ENCODE measurements at places on chromosomes 6 and 20.

GRCh38 chr6:3165631-3166534 is 8.5 kb upstream of the TUBB2A start:
- DNase-seq, result no peak

DNA sequence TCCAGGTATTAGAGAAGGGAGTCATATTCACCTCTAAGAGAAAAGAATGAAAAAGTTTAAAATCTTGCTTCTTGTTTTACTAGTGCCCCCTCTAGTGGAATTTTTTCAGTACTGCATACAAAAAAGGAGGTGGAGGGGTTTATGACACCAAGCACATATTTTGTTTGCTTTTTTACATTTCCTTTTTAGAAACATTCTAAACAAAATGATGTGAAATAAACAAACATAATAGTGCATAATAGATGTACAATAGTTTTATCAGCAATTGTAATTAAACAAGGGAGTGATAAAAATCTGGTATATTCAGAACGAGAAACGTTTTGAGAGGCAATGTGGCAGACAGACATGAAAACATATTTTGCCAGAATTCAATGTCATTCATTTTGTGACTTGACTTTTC is 111.0 kb upstream of the TFAP2D start:
- peak; percentile 36 for DNase-seq

DNA sequence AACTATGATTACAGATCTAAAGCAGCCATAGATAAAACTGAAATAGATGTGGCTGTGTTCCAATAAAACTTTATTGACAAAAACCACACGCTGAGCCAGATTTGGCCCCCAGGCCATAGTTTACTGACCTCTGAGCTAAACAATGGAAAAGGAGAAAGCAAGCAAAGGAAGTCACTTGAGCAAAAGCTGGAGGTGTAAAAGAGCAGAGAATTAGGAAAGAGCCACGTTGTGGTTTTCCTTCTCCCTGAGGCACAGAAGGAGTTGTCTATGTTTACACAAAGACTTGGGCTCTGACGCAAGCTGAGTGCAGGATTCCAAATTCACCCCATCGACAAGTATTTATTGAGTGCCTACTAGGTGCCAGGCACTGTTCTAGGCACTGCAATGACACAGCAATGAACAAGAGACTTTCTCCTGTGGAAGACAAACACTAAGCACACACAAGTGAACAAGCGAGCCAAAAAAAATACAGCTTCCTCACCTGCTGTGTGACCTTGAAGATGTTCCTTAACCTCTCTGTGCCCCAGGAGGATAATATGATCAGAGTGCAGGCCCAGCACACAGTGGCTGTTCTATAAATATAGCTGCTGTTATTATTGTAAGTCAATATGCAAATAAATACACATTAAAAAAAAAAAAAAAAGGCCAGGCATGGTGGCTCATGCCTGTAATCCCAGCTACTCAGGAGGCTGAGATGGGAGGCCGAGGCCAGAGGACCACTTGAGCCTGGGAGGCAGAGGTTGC is 75.4 kb upstream of the PTPN1 start:
- DNase-seq, result no peak

GRCh38 chr6:101110814-101111213 is 229.7 kb upstream of the ASCC3 start:
- DNase-seq, result no peak

DNA sequence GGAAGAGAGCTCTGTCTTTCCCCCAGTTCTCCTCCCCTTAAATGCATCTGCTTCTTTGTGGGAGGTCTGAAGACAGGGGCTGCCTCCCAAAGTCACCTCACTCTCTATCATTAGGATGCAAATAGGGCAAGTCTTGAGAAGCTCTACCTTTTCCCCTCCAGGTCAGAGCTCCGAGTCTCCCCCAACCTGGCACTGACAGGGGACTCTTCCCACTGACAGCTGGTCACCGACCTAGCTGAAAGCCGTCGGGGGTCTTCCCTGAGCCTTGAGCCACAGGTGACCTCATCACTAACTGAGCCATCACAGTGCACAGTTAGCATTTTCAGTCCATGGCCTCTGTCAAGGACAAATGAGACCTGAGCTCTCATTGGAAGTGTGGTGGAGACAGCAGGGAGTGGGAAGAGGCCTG is 386.7 kb downstream of the HACE1 start:
- no peak for DNase-seq

DNA sequence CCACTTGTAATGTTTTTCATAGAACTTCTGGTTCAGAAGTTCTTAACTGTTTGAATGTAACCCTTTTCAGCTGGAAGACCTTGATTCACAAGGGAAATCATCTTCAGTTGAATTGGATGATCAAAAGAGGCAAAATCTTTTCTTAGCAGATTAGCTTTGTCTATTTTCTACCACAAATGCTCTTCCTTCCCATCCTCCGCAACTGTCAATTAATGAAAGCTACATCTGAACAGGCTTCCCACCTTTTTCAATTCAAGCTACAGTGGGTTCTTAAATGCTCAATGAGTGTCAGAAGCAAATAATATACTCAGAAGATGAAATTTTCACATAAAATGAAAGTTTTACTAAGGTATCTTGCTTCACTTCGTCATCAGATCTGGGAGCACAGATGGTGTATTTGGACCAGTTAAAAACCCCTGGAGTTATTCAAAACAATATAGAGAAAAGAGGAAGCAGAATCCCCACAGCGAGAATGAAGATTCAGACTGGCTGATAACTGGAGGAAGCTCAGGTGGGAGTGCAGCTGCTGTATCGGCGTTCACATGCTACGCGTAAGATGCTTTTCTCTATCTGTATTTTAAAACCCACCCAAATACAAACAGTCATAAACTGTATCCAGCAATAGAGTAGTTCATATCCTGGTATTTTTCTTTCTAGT is 19.4 kb downstream of the QRSL1 start:
- DNase-seq, result no peak
